Stimulated activated CD4-positive, alpha-beta T cell treated with anti-CD3 and anti-CD28 coated beads, Interleukin-1b, Interleukin-23, amount 100 ng/mL, for 1 hour (primary cell): ENCODE measurements at places on chromosomes 5 and 9.

DNA sequence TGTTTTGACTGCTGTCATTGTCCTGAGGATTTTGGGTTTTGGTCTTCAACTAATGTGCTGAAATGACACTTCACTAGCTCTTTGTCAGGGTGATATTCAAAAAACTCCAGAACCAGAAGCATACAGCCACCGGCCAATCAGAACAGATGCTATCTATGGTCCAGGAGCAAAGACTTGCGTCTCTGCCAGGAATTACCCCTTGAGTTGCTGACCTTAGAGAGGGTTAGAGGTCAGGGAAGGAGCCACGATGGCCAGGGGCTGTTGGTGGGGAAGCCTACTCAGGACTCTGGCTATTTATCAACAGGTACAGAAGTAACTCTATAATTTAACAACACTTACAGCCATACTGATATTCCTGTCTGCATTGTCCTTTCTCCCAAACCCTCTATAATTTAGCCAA lies 356.8 kb downstream of the EFNA5 start:
- DNase-seq: no peak

DNA sequence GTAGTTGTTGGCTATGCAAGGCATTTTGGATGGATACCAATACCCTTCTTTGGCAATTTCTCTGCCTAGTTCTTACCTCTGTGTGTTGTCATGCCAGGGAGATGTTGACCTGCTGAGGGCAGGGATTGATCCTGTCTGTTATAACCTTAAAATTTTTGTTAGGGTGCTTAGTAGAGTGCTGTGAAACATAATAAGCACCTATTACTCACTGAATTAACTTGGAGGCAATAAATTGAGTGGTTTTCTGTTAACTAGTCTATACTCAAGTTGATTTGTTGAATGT lies 177.2 kb downstream of the ARHGAP26 start:
- DNase-seq: no peak

DNA sequence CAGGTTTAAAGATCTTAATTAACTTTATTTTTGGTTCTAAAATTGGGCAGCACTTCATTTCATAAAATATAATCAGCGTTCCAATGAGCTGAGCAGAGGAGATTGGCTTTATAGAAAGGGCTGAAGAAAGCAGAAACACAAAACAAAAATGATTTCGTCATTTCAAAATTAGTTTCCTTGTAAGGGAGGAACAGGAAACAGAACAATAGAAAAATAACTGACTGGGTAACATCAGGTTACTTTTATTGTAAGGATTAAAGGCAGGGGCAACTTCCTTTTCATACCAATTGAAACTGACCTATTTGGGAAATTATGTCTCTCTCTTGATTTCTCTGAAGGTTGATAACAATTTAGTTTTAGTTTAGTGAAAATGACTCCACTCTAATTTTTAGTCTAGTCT lies 157.1 kb downstream of the ATP10B start:
- no peak for DNase-seq

DNA sequence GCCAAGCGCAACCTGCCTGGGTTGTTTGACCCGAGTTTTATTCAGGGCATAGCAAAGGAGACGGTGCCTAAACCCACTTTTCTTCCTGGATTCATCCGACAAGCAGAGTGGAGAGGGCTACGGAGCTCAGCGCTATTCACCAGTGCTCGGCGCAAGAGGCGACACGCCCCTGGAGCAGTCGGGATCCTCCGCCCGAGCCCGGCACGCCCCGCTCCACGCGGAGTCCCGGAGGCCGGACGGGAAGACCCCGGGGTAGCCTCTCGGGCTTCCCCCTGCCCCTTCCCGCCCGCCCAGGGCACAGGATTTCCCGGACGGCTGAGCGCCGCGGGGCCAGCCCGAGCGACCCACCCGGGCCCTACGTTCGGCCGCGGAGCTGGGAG lies 427 bp downstream of the SERINC5 start:
- peak; percentile 24 for DNase-seq

DNA sequence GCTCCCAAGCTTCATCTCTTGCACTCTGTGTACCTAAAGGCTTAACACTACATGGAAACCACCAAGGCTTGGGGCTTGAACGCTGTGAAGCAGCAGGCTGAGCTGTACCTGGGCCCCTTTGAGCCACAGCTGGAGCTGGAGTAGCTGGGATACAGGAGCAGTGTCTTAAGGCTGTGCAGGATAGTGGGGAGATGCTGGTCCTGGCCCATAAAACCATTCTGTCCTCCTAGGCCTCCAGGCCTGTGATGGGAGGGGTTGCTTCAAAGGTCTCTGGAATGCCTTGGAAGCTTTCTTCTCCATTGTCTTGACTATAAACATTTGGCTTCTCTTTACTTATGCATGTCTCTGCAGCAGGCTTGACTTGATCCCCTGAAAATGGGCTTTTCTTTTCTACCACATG lies 42.3 kb upstream of the DAPK1 start:
- no peak for DNase-seq

- DNase-seq: no peak
Measured at GRCh38 chr5:41795125-41795524, 75.1 kb downstream of the OXCT1 start.

DNA sequence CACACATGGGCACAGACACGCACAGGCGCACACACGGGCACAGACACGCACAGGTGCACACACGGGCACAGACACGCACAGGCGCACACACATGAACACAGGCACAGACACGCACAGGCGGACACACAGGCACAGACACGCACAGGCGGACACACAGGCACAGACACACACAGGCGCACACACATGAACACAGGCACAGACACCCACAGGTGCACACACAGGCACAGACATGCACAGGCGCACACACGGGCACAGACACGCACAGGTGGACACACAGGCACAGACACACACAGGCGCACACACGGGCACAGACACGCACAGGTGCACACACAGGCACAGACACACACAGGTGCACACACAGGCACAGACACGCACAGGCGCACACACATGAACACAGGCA lies 312.8 kb upstream of the IRX1 start:
- DNase-seq: no peak

- DNase-seq: no peak
Measured at GRCh38 chr9:116000748-116001329, 152.8 kb upstream of the PAPPA start.

DNA sequence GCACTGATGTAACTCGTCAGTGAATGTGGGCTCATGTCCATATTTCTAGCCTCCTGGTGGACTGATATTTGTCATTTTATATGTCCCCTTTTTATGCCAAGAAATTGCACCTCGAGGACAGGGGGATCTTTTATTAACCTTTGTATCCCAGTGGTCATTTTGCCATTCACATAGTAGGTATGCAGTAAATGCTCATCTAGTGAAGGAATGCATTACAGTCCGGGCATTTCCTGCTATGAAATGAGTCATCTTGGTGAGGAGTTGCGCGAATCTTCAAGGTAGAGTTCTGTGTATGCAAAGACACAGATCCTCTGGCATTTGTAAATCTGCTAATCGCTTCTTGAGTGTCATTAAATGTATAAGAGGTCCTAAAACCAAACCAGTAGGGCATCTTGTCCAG lies 755.5 kb upstream of the ADAMTS16 start:
- no peak for DNase-seq

DNA sequence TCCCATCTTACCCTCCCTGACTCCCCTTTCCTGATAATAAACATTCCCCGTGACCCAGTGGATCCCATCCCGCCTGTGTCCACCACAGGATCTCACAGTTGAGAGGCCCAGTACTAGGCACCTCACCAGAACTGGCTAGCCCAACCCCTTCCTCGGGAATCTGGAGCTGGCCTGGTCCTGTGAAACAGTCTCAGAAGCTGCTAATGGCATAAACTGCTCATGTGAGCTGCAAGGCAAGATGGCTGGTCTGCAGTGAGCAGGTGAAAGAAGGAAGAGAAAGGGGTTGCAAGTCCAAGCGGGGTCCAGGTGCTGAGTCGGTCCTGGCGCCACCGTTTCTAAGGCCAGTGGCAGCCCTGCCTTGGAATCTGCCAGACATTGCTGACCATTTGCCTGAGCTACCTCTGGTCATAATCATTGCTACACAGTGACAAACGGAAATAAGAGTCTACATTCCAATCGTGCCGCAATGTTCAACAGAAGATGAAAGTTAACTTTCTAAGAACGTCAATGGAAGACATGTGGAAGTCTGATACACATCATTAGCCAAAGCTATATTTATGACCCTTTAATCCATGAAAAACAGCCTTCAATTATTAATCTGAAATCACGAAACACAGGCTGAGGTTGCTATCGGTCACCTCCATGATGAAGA lies 33.7 kb downstream of the DNAH5 start:
- DNase-seq: no peak

- DNase-seq: peak; percentile 42
Measured at GRCh38 chr5:1641560-1642166, 117.9 kb upstream of the LPCAT1 start.

DNA sequence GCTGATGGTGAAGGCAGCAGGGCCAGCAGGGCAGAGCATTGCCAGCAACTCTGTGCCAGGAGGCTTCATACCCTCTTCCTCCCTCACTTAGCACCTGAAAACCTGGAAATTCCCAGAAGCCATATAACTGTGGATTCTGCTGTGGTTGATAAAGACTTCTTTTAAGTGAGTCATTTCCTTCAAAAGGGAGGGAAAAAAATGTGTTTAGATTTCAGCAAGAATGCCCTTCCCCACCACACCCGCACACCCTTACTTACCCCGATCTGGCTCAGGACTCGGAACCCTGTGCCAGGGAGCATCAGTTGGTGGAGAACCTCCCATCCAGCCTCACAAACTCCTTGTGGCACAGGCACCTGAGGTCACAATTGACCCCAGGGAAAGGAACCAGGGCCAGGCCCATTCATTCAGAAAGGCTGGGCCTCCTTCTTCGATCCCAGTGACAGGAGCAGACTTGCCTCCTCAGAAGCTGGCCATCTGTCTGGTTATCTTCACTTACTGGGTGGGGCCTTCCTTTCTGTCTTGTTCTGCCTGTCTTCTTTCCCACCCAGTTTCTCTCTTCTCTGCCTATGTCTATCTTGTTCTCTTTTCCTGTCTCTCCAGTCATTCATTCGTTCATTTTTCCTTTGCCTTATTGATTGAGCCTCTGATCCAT lies 62.6 kb downstream of the PLAC8L1 start:
- DNase-seq: no peak
